Activated CD4-positive, alpha-beta T cell treated with anti-CD3 and anti-CD28 coated beads, Interleukin-2, amount 50 U/mL, for 4 hours (primary cell): ENCODE measurements at places on chromosomes 7 and 10.

- DNase-seq = no peak
These were observed 334.8 kb downstream of the WDR11 start for GRCh38 chr10:121185816-121186455.

DNA sequence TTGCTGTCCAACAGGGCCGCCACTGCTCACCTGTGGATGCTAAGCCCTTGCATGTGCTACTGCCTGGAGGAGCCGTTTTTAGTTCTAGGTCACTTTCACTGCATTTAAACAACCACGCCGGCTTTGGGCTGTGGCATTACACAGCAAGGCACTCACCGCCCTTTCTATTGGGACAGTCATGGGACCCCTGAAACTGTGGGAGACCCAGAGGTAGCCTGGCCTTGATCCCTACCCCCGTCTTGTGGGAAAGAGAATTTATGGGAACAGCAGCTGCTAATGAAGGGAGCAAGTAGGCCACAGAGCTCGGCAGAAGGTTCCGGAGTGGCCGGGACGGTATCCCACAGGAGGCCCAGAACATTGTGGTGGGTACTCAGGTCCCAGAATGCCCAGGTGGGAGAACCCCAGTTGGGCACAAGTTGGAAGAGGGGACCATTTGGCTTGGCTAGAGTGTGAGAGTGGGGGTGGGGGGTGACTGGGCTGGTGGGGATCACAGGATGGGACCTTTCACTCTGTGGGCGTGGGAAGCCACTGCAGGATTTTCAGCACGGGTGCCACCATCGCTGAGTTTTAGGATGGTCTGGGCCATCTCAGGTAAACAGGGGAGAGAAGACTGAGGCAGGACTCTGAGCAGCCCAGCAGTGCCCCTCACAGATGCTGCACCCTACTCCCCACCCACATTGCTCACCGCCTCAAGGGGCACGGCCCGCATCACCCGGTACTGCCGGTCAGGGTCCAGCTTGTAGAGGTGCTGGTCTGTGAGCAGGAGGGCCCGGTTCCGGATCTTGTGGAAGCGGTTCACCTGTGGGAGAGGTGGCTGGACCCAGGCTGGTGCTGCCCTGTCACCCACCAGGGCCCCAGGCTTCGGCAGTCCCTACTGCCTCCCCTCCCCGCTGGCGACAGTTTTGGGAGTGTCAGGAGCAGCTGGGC lies 15.2 kb downstream of the MYO1G start:
- DNase-seq = no peak

DNA sequence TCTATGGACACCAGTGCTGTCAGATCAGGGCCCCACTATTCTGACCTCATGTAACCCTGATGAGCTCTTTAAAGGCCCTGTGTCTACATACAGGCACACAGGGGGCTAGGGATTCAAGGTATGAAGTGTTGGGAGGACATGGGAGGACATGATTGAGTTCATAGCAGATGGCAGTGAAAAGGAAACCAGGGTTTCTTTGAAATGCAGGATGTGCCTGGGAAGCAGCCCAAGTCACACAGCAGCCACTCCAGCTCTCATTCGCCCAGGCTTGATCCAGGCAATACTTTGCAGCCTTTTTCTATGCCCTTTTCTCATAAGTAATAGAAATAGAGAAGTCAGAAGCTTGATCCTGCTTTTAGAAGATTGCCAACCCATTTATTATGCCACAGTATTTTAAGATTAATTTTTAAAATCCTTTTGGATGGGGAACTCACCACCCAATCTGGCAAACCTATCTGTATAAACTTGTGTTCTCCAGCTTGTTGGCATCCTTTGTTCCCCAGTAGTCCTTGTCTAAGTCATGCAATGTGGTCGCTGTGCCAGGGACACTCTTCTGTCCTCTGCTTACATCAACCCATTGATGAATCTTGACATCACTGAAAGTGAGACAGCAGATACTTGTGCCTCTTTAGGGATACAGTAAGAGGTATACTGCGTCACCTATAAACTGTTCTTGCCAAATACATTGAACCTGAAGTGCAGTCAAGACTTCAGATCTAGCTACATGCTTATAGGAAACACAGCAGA lies 95.0 kb downstream of the TAF3 start:
- DNase-seq = no peak

DNA sequence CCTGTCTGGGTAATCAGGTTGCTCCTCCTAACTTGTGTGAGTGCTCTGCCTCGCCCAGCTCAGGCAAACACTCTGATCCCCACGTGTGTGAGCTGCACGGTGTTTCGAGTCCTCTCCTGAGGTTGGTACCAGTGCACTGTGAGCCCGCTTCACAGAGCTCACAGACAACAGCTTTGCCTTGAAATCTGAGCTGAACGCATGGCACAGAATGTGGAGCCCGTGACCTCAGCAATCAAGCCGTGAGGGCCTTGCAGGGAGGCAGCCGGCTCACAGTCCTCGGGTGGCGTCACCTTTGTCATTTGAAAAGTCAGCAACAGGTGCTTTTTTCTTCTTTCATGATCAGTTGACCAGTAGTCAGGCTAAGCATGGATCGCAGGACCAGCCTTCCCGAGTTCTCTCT lies 60.2 kb upstream of the ADGRA1 start:
- no peak for DNase-seq

GRCh38 chr7:121182902-121183301 lies 145.9 kb upstream of the WNT16 start:
- no peak for DNase-seq

DNA sequence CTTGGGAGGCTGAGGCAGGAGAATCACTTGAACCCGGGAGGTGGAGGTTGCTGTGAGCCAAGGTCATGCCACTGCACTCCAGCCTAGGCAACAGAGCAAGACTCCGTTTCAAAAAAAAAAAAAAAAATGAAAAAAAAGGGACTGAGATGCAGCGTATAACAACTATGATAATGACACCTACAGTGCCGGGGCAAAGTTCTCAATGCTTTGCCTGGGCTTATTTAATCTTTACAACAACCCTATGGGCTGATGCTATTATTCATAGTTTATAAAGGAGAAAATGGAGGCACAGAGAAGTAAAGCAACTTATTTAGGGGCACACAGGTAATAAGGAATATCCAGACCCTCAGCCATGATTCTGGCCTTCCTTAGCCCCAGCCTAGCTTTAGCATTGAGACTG lies 47.6 kb downstream of the SUGCT start:
- DNase-seq = no peak

DNA sequence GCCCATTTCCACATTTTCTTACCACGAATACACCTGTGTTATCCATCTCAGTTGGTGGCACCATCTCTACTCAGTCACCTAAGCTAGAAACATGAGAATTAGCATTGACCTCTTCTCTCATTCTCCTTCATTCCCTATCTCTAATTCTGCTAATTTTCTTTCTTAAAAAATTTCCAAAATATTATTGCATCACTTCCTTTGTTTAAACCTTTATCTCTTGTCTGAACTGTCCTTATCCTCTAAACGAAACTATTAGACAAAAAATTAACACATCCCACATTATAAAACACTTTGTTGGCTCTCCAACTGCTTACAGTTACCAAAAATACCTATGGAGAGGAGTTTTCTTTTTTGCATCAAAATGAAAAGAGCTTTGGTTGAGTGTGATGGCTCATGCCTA lies 18.3 kb downstream of the TAF3 start:
- no peak for DNase-seq

GRCh38 chr7:12884033-12884432 lies 196.6 kb downstream of the ARL4A start:
- no peak for DNase-seq

DNA sequence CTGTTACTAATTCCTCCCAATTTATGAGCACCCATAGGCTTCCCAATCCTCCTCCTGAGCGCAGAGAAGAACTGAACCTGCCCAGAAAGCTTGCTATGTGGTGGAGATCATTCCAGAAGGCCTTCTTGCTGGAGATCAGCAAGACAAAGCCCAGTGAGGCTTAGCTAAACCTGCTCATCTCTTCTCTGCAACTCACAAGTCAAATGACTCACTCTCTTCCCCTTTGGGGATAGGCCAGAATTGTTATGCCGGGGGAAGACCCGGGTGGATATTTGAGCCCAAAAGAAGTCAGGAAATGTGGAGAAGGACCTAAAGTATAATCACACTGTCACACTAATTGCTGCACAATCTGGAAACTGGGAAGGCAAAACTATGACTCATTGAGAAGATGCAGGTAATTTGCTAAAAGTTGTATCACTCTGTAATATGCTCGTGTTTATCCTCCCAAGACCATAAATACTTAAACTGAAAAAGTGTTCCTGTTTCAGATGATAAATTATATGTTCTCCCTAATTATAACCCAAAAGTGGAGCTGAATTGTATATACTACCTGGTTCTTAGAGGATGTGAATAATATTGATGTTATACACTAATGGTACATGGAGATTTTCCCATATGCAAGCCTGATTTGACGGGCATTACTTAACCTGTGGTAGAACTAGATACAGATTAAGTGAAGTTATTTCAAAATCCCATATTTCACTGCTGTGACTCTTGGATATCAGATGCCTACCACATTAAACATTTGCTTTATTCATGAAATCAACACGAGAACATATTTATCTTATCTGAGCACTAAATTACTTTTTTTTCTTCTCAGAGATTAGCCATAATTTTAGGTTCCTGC lies 6.4 kb downstream of the NEBL start:
- no peak for DNase-seq

- peak; percentile 47 for DNase-seq
These were observed 2.0 kb downstream of the ZNF503 start for GRCh38 chr10:75399461-75400162.

DNA sequence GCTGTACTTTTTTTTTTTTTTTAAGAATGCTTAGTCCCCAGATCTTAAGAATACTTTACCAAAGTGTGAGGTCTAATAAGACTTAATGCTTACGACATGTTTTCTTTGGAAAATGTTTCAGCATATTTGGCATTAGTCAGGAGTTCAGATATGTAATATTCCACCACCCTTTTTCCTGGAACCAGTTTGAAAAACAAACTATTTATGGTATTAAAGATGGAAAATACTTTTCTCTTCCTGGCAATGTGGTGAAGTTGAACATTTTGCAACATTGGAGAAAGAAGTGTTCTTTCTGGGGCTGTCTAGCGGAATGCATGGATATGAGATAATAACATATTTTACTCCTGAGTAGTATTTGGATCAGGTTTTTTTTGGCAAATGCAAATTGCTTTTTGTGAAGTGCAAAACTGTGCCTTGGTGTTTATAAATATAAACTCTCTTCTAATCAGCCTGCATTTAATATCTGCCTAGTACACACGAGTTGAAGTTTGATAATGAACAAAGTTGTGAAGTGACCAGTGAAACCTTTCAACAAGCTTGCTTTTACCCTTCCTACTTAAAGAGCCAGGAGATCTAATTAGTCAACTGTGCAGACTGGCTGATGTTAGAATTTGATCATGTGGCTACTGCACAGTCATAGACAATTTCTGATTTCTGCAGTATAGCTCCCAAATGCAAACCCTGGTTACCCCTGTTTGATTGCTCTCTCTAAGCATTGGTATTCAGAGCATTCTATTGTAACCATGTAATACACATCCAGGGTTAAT lies 20.9 kb downstream of the MAP3K8 start:
- no peak for DNase-seq

GRCh38 chr10:93099670-93100069 lies 26.0 kb downstream of the CYP26A1 start:
- DNase-seq = no peak

DNA sequence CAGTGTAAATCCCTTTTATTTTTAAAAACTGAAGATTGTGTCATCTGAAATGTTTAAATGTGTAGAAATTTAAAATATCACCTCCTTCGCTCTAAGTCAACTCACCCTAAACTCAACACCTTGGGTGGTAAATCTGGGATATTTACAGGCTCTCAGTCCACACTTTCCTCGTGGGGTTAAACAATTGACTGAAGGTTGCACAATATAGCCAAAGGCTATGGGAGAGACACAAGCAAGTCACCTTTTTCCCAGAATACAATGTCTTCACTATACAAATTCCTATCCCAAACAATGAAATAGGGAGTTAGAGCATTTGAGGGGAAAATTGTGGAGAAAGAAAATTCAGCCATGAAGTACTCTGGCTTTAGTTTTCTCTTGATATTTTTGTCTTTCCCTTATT lies 32.7 kb upstream of the MAT1A start:
- DNase-seq = no peak

DNA sequence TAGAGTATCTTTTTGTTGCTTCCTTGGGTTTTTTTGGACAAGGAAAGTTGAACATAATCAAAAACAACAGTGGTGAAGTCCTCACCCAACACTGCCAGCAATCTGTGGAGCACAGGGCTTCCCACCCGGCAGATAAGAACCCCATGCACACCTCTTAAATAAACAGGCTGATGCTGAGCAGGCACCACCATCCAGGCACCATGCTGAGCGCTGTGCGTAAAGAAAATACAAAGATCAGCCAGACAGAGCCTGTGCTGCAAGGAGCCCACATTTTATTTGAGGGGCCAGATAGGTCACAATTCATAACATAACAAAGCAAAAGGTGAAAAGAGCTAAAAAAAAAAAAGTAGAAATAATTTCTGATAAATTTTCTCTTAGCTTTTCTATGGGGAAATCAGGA lies 231.2 kb downstream of the PTPRN2 start:
- DNase-seq = no peak

GRCh38 chr10:7397049-7398035 lies 13.5 kb downstream of the SFMBT2 start:
- no peak for DNase-seq

GRCh38 chr10:93032105-93032808 lies 28.3 kb upstream of the CYP26C1 start:
- no peak for DNase-seq

- no peak for DNase-seq
These were observed 161.1 kb upstream of the RHEB start for GRCh38 chr7:151680810-151681209.

DNA sequence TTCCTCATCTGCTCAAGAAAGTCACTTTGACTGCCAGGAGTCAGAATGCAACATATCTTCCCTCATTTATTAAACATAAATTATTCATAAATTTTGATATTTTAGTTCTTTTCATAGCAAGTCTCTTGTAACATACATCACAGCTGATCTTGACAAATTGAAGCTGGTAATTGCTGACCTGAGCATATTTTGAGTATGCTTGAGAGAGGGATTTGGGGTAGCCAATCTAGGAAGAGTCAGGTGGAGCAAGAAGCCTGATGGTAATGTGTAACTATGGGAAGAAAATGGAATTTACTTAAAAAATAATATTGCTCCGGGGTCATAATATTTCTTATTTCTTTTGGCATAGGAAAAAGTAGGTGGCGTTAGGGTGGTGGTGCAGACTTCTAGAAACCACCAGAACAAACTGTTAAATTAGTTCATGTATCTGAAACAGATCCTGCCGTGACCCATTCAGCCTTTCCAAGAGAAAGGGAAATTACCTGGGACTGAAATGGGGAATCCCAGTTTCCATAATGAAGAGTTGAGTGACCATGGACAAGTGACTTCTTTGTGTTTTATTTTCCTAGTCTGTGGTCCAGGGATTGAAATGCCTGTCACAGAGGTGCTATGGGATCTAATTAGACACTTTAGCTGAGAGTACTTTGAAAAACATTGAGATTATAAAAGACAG lies 12.9 kb downstream of the CPED1 start:
- no peak for DNase-seq

- DNase-seq = no peak
These were observed 2.5 kb downstream of the GIMAP7 start for GRCh38 chr7:150516956-150517745.
